ENCODE measurements at places on chromosomes 7 and 10. TPM values are rescaled to one million over a fixed set of nuclear protein-coding genes. Genes with fewer than 3 reads are reported as not detected.

Gene HYAL4
- not detected for total RNA-seq

Gene BTBD16
- 0.41 TPM for total RNA-seq

Gene STAG3
- 0.72 TPM for total RNA-seq

Gene UPK3B
- total RNA-seq: 2.2 TPM

Gene GTF2I
- total RNA-seq: 167 TPM

Gene RARRES2
- total RNA-seq: 35.5 TPM

Gene TECPR1
- total RNA-seq: 42.3 TPM

Gene PNLIP
- total RNA-seq: 1.8 TPM

Gene DENND2A
- total RNA-seq: 29.6 TPM

Gene ASB15
- total RNA-seq: 10.8 TPM
